ENCODE measurements at places on chromosomes 5 and 9.

- no peak for DNase-seq
Observed at GRCh38 chr5:12896086-12896485, 991.8 kb upstream of the CTNND2 start.

DNA sequence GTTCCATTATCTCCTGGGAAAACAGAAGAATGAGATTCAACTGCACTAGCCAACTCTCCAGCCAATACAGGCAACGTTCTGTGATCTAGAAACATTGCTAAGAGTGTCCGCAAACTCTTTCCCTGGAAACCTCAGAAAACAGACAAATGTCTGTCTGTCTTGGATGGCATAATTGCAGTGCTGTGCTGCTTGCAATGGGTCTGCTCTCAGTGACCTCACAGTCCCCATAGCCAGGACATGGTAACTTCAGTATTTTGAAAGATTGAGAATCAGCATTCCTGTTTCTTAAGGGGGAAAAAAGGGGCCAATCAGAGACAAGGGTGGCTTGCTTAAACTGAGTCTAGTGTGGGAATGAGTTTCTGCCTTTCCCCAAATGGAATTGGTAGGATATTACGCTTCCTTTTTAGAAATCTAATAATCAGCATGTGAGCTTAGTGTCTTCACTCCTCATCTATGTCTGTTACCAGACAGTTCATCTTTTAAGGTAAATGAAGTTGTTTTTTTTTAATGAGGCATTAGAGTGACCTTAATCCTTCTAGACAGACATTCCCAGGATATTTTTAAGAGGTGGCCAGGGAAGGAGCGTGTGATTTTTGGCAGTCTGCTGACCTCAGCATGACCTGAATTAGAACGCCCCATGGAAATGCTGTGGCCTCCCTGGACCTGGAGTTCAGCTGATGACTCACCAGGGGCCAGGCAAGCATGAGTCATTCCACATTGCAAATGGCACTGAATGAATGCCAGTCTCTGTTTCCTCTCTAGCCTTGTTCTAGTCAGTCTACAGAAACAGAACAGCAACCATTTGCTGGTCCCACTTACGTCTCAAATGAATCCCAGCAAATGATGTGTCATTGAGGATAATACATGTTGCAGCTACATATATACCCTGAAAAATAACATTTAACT lies 210.2 kb upstream of the ACTBL2 start:
- DNase-seq: no peak

GRCh38 chr5:100706776-100707175 lies 171.6 kb downstream of the FAM174A start:
- DNase-seq: no peak

DNA sequence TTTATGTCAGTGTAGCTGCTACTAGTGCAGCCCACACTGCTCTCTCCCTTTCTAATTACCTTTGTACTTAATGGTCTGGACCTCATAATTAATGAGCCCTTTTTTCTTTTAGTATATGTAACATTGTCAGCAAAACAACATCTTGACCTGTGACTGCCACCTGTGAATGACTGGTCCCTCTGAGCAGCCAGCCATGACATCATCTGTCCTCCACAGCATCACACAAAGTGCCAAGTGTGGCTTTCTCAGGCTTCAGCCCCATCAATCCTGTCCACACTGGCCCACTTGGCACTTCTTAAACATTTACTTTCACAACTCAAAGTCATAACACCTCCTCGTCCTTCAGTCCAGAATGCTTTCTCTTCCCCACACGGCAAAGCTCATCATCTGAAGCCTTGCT lies 104.7 kb downstream of the GPR21 start:
- no peak for DNase-seq

DNA sequence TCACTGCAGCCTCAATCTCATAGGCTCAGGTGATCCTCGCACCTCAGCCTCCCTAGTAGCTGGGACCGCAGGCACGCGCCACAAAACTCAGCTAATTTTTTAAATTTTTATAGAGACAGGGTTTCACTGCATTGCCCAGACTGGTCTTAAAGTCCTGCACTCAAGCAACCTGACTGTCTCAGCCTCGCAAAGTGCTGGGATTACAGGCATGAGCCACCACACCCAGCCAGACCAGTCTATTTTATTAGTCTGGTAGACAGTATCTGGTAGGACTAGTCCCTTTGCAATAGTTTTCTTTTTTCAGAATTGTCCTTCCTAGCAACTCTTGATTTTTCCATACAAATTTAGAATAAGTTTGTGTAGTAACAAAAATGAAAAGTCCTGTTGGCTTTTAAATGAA lies 14.1 kb upstream of the GPR150 start:
- no peak for DNase-seq

GRCh38 chr5:107322936-107323335 lies 347.8 kb downstream of the EFNA5 start:
- DNase-seq: no peak

DNA sequence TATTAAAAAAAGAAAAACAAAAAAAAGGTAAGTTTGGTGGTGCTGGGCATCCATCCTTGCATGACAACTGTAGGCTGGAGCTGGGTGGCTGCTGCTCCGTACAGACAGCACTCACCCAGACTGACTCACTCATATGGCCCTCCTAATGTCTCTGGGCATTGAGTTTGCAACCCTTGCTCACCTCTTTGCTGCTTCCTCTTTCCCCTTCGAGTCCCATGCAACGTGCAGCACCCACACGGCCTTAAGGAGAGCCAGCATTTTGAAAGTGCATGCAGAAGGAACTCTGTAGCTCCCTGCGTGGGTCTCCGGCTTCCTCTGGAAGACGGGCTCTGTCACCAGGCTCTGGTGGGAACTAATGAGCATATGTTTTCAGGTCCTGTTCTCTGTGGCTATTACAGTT lies 60.5 kb upstream of the ENTREP1 start:
- no peak for DNase-seq

DNA sequence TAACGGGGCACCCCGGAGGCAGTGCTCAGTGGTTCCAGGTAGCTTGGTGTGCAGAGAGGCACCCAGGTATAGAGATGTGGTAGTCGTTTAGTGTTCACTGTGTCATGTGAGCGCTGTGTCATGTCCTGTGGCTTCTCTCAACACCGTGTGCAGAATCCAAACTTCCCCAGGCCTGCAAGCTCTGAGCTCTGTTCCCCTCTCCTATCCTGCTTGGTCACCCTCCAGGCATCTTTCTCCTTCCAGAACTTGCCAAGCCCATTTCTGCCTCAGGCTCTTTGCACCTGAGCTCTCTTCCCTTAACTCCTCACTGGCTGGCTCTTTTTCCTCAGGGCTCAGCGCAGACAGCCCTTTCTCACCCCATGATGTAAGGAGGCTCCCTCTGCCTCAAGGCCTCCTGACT lies 64.8 kb downstream of the CARTPT start:
- DNase-seq: no peak

DNA sequence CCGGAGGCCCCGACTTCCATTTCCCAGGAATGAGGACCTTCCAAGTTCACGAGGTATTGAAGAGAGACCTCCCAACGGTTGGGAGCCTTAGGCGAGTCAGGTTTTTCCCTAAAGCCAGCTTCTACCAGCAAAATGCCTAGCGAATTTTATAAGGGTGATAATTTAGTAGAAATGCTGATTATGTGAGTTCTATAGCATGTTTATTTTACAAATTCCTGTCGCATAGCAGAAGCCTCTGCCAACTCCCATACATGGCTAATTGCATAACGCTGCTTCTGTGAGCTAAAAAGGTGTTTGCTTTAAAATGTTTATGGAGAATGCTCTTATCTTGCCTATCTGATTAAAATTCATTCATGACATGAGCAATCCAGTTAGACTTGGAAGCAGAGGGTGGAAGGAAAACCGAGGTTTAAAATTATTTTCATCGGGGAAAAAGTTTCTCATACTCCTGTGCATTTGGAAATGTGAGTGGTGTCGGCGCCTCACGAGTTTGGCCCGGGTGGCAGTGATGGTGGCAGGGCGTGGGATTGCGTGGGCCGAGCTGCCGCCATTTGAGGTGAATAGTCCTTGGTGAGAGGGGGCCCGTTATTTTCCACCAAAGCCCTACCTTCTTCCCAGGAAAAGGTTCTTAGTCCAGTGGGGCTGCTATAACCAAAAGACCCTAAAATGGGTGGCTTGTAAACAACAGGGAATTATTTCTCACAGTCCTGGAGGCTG lies 104.4 kb upstream of the FCN2 start:
- no peak for DNase-seq

- no peak for DNase-seq
Observed at GRCh38 chr5:66981266-66982055, 215.1 kb downstream of the CD180 start.

DNA sequence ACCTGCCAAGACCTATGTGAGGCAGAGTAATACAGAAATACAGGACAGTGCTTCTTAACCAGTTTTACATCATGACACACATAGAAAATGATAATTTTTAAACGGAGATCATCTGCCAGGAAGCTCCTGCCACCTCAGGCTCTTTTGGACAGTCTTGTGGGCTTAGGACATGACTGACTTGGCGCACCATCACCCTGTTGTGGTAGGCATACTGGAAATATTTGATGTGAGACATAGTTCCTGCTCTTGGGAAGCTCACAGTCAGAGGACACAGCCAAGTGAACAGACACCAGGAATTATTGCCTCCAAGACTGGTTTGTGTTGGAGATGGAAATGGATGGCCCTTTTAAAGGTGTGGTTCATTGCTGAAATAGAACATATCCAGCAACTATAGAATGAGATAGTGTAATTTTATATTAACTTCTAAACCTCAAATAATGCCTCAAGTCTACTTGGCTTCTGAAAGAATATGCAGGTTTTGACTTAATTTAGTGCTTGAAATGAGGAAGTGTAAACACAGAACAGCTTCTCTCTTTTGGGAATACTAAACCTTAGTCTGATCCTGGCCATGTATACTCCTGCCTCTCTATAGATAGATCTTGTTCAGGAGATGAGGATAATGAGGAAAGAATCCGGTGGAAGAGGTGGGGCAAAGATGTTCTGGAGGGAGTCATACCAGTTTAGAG lies 19.7 kb downstream of the CPEB4 start:
- no peak for DNase-seq
